Choroid plexus epithelial cell (primary cell): ENCODE measurements at places on chromosomes 6 and 20.
A peak's percentile ranks its signal among the peaks of the same experiment; 100 is the strongest.

- no peak for DNase-seq
Measured at GRCh38 chr6:1179571-1180459, 132.1 kb upstream of the FOXQ1 start.

DNA sequence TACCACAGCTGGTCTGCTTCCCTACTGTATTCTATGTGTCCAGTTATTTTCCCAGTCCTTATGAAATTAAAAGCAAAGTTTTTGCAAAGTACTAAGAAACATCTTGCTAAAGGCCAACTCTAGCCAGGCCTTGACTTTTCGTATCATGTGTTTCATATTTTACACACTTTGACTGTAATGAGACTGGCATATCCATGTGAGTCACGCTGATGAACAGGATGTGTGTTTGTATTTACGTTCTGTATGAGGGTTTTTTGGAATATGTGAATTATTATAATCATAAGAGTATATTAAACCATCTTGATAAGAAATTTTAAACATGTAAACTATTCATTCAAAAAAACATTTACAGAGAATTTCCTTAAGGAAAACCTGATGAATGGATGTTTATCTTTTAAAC is 59.7 kb downstream of the EYA4 start:
- DNase-seq: peak; percentile 23

DNA sequence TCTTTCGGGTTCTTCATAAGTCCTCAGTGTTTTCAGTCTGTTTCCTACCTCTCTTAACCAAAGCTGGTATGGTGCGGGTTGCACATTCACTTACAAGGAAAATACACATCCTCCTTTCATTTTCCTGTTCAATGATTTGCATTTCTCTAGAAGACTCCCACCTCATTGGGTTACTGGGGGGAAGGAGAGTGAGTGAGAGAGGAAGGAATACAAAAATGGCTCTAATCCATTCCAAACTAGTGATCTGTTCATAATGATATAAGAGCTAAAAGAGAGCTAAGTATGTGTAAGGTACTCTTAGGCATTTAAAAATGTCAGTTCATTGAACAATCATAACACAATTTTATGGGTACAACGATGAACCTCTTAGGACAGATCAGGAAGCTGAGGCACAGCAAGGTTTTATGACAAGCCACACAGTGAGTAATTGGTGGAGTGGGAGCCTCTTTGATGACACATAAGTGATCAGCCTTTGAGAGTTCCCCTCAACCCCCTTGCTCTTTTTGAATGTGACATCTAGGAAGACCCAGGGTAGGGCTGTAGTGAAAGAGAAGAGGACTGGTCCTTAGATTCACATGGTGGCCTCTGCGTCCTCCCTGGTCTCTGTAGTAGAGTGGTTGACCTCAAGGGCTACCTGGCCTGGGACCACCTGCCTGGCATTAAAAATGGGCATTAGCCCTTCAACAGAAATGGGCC is 328.4 kb upstream of the SOX4 start:
- no peak for DNase-seq

GRCh38 chr20:31910071-31910803 is 39.8 kb downstream of the TTLL9 start:
- DNase-seq: no peak

DNA sequence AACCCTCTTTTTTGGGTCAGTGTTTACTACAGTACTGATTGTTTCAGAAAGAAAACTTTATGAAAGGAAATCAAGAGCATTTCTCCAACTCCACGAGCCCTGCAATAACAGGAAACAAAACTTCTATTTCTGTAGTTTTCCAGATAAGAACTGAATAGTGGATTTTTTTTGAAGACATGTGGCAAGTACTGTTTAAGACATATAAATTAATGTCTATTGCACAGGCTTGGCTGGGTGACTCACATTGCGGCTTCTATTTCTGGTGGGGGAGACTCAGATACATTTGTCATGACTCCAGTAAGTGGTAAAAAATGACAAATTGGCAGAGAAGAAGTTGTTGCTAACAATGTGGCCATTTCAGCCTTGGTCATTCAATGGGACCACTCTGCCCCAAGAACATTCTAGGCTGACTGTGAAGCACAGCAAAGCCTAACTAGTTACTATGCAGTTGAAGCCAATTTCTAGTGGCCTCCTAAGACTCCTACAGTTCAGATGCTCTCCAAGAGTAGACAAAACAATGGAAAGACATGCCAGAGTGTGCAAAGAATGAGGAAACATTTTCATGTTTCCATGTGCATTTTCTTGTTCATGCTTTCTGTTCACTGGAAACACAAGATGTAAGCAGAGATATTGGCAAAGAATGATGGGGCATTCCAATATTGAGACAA is 200.9 kb downstream of the EDN1 start:
- DNase-seq: peak; percentile 69
